ENCODE measurements at places on chromosomes 4 and X. TPM values are rescaled to one million over a fixed set of nuclear protein-coding genes. Genes with fewer than 3 reads are reported as not detected.

- H3K4me3 ChIP-seq: no peak overlapping the region
- H3K4me1 ChIP-seq: no peaks in the 10 kb centered on the region
- no peak for DNase-seq
Observed at GRCh38 chrX:30568136-30568535, 9.4 kb downstream of the TASL start.

The SPANXN4 gene
- total RNA-seq: not detected

- no peaks in the 10 kb centered on the region for H3K27me3 ChIP-seq
- H3K36me3 ChIP-seq: peaks cover 10% of the 10 kb centered on the region
- no peak for DNase-seq
Observed at GRCh38 chr4:2961811-2962441, 1.3 kb downstream of the NOP14 start.

The AREG gene
- 16.9 TPM for total RNA-seq

Measured in vagina (tissue), 2 donors.